ENCODE measurements at places on chromosomes 12 and 14.
A peak's percentile ranks its signal among the peaks of the same experiment; 100 is the strongest.

GRCh38 chr12:19191563-19191962 lies 62.0 kb downstream of the PLEKHA5 start:
- DNase-seq = no peak
- no peak overlapping the region for H3K27ac ChIP-seq
- H3K27me3 ChIP-seq = no peaks in the 10 kb centered on the region
- no peaks in the 10 kb centered on the region for H3K36me3 ChIP-seq
- H3K4me1 ChIP-seq = peaks cover 15% of the 10 kb centered on the region

GRCh38 chr12:131067981-131068851 lies 114.5 kb downstream of the ADGRD1 start:
- H3K4me3 ChIP-seq = no peak overlapping the region
- H3K36me3 ChIP-seq = no peaks in the 10 kb centered on the region
- DNase-seq = no peak
- peaks cover 5% of the 10 kb centered on the region for H3K4me1 ChIP-seq
- H3K27me3 ChIP-seq = no peaks in the 10 kb centered on the region

- no peak for DNase-seq
- no peaks in the 10 kb centered on the region for H3K36me3 ChIP-seq
- no peaks in the 10 kb centered on the region for H3K27me3 ChIP-seq
- no peak overlapping the region for H3K4me3 ChIP-seq
- H3K4me1 ChIP-seq = no peaks in the 10 kb centered on the region
Observed at GRCh38 chr12:131789638-131790037, 38.6 kb upstream of the MMP17 start.

- DNase-seq = peak; percentile 73
- H3K4me1 ChIP-seq = peaks cover 4% of the 10 kb centered on the region
- peak overlapping the region; percentile 92 for H3K4me3 ChIP-seq
- H3K27ac ChIP-seq = peak overlapping the region; percentile 82
- no peaks in the 10 kb centered on the region for H3K27me3 ChIP-seq
Observed at GRCh38 chr14:100305324-100306100, 732 bp downstream of the SLC25A29 start.

DNA sequence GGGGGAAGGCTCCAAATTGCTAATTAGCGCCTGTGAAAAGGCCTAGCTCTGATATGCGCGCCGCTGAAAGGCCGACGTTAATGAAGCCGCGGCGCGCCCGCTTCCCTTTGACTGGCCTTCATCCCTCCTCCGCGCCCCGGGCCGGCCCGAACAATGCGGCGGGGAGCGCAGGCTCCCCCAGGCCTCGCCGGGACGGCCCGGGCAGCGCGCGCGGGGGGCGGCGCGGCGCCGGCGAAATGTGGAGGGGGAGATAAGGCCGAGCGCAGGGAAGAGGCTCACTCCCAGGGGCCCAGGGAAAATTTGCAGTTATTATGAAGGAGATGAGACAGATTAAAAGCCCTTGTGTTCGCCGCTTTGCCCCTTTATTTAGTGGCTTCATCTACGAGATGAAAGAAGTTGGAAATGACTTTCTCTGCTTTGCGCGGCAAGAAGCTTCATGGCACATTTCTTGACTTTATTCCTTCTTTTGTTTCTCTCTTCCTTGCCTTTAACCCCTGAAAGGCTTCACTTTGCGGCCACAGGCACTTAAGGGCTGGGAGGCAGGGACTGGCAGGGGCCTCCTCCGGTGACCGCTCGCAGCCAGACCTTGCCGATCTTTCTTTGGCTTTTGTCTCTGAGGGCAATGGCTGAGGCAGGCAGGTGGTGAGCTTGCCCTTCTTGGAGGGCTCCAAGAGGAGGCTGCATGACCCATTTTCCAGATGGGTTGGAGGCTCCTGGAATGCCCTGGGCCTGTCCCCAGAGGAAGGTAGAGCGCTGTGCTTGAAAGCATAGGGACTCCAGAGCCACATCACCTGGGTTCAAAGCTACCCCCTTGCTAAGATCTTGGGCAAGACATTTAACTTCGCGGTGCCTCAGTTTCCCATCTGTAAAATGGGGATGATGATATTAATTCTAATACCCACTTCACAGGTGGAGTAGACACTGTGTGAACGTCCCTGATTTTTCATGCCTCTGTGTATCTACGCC lies 12.7 kb upstream of the GPATCH2L start:
- no peaks in the 10 kb centered on the region for H3K4me1 ChIP-seq
- no peaks in the 10 kb centered on the region for H3K27me3 ChIP-seq
- H3K27ac ChIP-seq = no peak overlapping the region
- no peak for DNase-seq
- H3K36me3 ChIP-seq = no peaks in the 10 kb centered on the region
- H3K4me3 ChIP-seq = peak overlapping the region; percentile 6

DNA sequence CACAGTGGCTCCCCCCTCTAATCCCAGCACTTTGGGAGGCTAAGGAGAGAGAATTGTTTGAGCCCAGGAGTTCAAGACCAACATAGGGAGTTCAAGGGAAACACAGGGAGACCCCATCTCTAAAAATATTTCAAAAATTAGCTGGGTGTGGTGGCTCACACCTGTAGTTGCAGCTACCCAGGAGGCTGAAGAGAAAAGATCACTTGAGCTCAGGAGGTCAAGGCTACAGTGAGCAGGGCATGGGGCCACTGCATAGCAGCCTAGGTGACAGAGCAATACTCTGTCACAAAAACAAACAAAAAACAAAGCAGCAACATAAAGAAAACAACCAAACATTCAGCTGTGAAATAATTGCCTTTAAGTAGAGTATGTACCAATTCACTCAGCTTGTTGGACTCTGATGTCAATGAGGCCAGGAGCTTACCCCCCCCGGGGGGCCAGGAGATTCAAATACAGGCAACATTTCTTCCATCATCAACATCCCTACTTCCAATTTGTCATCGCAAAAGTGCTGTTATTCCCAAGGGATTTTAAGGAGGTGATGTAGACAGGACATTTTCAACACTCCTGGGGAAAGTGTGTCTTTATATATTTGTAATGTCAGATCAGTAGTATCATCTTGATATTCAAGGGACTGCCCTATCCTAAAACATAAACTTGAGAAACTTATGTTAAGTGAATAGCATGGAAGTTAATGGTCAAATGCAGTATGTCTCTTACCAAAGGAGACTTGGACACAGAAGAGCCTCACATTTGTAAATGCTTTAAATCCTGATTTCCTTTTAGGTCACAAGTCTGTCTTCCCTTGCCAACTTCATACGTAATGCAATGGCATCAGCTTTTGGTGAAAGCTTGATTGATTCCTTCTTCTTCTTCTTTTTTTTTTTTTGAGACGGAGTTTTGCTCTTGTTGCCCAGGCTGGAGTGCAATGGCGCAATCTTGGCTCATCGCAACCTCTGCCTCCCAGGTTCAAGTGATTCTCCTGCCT lies 40.6 kb upstream of the AEBP2 start:
- H3K4me3 ChIP-seq = no peak overlapping the region
- H3K36me3 ChIP-seq = no peaks in the 10 kb centered on the region
- no peak overlapping the region for H3K27ac ChIP-seq
- no peak for DNase-seq
- no peaks in the 10 kb centered on the region for H3K4me1 ChIP-seq

DNA sequence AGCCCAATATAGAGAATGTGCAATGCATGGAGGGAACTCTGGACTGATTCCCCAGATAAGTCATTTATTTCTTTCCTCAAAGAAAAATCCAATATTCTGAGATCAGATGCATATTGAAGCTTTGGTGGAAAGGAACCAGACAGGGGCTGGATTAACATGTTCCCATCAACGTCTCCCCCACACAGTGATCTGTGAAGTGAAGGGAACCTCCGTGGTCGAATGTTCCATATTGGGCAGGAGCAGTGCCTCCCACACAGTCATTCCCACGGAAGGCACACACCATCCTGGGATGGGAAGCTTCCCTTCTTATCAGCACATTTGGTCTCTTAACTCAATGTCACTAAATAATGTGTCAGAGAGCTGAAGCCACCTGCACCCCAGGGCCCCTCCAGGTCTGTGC lies 247.1 kb downstream of the BCL11B start:
- no peaks in the 10 kb centered on the region for H3K27me3 ChIP-seq
- H3K27ac ChIP-seq = no peak overlapping the region
- no peak overlapping the region for H3K4me3 ChIP-seq
- H3K36me3 ChIP-seq = no peaks in the 10 kb centered on the region
- no peaks in the 10 kb centered on the region for H3K4me1 ChIP-seq
- no peak for DNase-seq

DNA sequence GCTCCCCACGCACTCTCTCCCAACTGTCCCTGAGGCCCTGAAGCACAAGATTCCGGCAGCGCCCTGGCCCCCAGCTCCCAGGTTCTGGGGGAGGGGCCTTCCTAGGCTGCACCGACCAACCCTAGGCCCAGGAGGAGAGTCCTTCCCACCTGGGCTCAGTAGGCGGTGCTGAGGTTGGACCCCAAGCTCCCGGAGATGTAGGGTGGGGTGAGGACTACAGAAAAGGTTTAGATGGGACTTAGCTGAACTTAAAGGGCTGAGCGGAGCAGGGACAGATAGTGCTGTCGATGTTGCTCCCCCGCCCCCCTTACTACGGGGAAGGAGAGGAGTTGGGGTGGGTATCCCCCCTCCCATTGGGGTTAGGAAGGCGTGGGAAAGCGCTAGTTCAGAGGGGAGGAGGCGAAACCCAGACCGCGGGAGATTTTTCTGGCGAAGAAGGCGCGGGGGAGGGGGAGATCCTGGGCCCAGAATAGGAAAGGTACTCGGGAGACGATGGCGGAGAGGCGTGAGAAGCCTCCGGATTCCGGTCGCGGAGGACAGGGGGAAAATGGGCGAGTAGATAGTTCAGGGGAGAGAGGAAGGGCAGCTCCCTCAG lies 4.2 kb upstream of the BAZ2A start:
- H3K4me3 ChIP-seq = peak overlapping the region; percentile 64
- peak; percentile 71 for DNase-seq
- no peaks in the 10 kb centered on the region for H3K36me3 ChIP-seq

GRCh38 chr12:6963791-6964413 lies 6.6 kb downstream of the PHB2 start:
- H3K4me1 ChIP-seq = peaks cover 8% of the 10 kb centered on the region
- peak; percentile 44 for DNase-seq
- peak overlapping the region; percentile 14 for H3K4me3 ChIP-seq

DNA sequence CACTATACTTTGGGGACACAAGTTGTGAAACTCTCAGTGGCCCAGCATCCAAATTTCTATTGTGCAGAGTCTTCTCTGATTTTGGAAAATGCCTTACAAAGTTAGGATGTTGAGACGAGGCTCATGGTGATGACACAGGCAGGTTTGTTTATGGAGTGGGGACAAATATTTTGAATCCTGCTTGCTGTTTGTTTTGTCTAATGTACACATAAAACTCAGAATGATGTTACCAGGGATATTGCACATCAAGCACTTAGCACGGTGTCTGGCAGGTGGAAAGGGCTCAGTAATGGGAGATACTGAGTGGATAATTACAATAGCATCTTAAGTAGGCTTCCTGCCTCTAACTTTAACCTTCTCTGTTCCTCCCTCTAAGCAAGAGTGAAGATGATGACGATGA lies 628.9 kb upstream of the TBX3 start:
- no peak for DNase-seq
- H3K4me3 ChIP-seq = no peak overlapping the region
- no peaks in the 10 kb centered on the region for H3K4me1 ChIP-seq
- no peaks in the 10 kb centered on the region for H3K27me3 ChIP-seq

GRCh38 chr14:70392676-70393075 lies 24.2 kb downstream of the SYNJ2BP start:
- H3K36me3 ChIP-seq = no peaks in the 10 kb centered on the region
- H3K4me3 ChIP-seq = no peak overlapping the region
- no peaks in the 10 kb centered on the region for H3K27me3 ChIP-seq
- H3K4me1 ChIP-seq = no peaks in the 10 kb centered on the region
- DNase-seq = no peak

- no peaks in the 10 kb centered on the region for H3K36me3 ChIP-seq
- no peak overlapping the region for H3K27ac ChIP-seq
- DNase-seq = no peak
- no peak overlapping the region for H3K4me3 ChIP-seq
Observed at GRCh38 chr14:33254861-33255395, 316.2 kb downstream of the NPAS3 start.
